ENCODE measurements at places on chromosomes 4 and X.

GRCh38 chrX:40849906-40850823 lies 114.8 kb upstream of the MED14 start:
- no peaks in the 10 kb centered on the region for H3K27me3 ChIP-seq
- no peaks in the 10 kb centered on the region for H3K36me3 ChIP-seq
- no peaks in the 10 kb centered on the region for H3K4me1 ChIP-seq

GRCh38 chr4:132540268-132540667 lies 608.8 kb upstream of the PCDH10 start:
- no peaks in the 10 kb centered on the region for H3K36me3 ChIP-seq
- no peak for DNase-seq
- no peaks in the 10 kb centered on the region for H3K27me3 ChIP-seq
- no peaks in the 10 kb centered on the region for H3K4me1 ChIP-seq
- H3K27ac ChIP-seq: no peak overlapping the region

DNA sequence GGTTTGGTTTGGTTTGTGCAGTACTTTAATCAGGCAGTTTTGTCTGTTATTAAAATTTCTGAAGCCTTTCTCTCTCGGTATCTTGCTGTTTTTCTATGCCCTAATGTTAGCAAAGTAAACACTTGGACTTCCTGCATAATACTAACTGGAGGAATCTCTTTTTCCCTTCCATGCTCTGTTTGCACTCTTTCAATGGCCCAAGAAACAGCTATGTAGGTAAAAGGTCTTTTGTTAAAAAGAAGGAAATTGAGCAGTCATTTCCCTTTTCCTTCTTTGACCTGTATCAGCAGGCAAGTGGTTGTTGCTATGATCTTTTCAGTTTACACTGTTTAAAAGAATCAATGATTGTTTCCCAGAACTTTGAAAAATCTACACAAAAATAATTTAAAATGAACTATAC lies 82.7 kb downstream of the CCSER1 start:
- no peak overlapping the region for H3K27ac ChIP-seq
- H3K27me3 ChIP-seq: no peaks in the 10 kb centered on the region
- H3K36me3 ChIP-seq: no peaks in the 10 kb centered on the region

DNA sequence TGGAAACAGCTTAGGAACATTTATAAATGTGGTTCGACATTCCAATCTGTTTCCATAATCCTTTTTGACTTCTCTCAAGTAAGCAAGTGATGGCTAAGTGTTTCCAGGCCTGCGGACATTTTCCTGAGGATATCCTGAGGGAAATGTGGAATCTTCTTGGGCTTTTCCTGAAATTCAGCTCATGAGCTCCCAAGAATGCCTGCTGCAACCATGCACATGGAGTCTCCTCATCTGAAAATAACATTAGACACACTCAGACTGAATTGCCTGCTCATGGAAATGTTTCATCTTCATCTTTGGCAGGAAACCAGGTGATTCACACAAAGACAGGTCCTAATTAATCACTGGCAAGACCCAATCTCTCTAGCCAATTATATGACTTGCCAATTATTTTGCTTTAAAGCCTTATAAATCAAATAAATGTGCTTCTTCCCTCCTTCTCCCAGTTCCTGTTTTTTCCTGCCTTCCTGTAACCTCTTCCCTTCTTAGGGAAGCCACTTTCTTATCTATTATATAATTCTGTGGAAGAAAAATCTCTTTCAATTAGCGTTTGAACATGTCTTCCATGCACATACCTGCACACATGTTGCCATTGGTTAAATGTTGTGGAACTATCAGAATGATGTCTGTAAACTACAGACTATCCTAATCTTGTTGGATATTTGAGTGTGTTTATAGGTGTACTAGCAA lies 104.6 kb upstream of the MXRA5 start:
- no peaks in the 10 kb centered on the region for H3K36me3 ChIP-seq
- H3K27ac ChIP-seq: no peak overlapping the region
- DNase-seq: no peak
- no peaks in the 10 kb centered on the region for H3K4me1 ChIP-seq

GRCh38 chr4:149754526-149754925 lies 61.1 kb downstream of the IQCM start:
- H3K4me1 ChIP-seq: no peaks in the 10 kb centered on the region
- H3K4me3 ChIP-seq: no peak overlapping the region
- DNase-seq: no peak
- no peak overlapping the region for H3K27ac ChIP-seq

DNA sequence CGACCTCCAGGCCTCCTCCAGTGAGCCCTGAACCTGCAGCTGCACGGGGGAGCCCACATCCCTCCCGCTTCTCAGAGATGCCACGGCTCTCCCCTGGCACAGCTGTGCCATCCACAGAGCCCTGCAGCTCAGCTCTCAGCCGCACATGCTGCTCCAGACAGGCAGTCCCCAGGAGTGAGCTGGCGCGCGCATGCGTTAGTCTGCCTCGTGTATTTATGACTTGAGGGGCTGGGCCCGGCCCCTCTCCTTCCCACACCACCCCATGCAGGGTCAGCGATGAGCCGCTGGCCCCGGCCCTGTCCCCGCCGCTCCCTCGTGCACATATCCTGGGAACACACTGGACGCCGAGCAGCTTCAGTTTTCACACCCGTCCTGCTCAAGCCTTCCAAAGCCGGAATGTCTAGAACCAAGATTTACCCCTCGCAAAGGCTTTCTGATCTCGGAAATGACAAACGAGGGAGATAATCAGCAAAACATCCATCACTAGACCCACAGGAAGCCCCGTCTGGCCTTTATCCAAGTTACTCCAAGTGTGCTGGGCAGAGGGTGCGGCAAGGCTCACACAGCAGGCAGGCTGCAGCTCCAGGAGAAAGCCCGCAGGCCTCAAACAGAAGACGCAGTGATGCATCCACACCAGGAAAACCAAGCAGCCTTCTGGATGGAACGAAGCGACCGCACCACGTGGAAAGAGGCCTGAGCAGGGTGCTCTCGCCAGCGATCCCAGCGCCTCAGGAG lies 24.3 kb downstream of the GAK start:
- no peaks in the 10 kb centered on the region for H3K27me3 ChIP-seq
- DNase-seq: no peak
- no peak overlapping the region for H3K27ac ChIP-seq
- no peaks in the 10 kb centered on the region for H3K4me1 ChIP-seq
- H3K36me3 ChIP-seq: peaks cover 19% of the 10 kb centered on the region
- H3K4me3 ChIP-seq: no peak overlapping the region

GRCh38 chrX:10042055-10042454 lies 74.9 kb downstream of the CLDN34 start:
- H3K27ac ChIP-seq: no peak overlapping the region
- no peak for DNase-seq
- H3K4me1 ChIP-seq: no peaks in the 10 kb centered on the region
- H3K36me3 ChIP-seq: no peaks in the 10 kb centered on the region
- H3K4me3 ChIP-seq: no peak overlapping the region

- no peaks in the 10 kb centered on the region for H3K36me3 ChIP-seq
- no peak for DNase-seq
- H3K27me3 ChIP-seq: no peaks in the 10 kb centered on the region
- H3K27ac ChIP-seq: no peak overlapping the region
- H3K4me1 ChIP-seq: no peaks in the 10 kb centered on the region
- H3K4me3 ChIP-seq: no peak overlapping the region
Observed at GRCh38 chr4:84750260-84750959, 167.5 kb downstream of the CDS1 start.

GRCh38 chr4:169210504-169211118 lies 60.1 kb downstream of the SH3RF1 start:
- H3K4me1 ChIP-seq: no peaks in the 10 kb centered on the region
- H3K27me3 ChIP-seq: no peaks in the 10 kb centered on the region
- DNase-seq: no peak
- H3K27ac ChIP-seq: no peak overlapping the region
- no peak overlapping the region for H3K4me3 ChIP-seq
- H3K36me3 ChIP-seq: no peaks in the 10 kb centered on the region

DNA sequence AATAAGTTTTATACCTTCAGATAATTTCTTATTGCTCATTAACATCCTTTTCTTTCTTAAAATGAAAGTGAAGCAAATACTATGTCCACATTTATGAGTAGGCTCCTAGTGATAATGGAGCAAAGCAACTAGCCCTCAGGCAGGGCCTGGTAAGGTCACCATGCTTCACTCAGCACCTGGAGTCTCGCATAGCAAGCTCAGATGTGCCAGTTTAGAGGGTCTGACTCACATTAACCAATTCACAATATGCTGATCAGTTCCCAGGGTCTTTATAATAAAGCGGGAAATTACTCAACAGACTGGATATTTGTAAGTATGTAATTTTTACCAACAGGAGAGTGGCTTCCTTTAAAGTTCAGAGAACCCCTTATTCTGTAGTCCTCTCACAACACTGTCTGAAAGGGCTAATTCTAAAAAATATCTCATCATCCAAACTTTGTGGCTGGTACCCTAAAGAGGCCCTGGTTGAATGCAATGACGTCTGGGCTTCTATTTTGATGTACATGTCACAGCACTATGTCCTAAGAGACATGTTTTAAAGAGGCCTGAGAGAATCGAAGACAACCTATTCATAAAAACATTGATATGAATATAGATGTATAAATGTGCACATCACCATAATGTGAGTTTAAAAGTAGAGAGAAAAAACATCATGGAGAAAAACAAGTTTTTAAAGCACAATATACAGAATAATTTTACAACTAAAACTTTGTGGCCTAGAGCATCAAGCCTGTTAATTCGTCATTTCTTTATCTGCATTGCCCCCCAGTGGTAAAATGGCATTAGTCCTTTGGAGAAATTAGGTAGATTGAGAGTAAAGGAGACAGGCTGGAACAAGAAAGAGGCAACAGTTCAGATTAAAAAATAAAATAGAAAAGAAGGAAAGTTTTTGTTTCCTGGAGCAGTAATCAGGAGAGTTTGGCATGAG lies 44.3 kb downstream of the IL21 start:
- H3K27ac ChIP-seq: no peak overlapping the region
- peaks cover 22% of the 10 kb centered on the region for H3K4me1 ChIP-seq
- no peak overlapping the region for H3K4me3 ChIP-seq
- peak; percentile 40 for DNase-seq
- H3K36me3 ChIP-seq: no peaks in the 10 kb centered on the region
- H3K27me3 ChIP-seq: no peaks in the 10 kb centered on the region

DNA sequence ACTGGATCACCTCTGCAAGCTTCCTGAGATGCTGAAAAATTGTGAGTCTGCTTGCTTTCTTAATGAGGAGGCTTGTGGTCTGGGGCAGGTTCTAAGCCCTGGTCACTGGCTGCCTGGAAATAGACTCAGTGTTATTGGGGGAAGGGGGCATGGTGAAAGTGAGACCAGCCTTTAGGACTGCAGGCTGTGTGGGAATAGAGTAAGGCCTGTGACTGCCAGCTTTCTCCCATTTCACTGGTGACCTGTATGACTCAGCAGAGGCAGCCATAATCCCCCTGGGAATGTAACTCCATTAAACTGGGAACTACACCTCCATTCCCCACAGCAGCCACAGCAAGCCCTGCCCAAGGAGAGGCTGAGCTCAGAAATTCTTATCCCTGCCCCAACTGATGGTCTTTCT lies 55.9 kb upstream of the IL15 start:
- no peaks in the 10 kb centered on the region for H3K4me1 ChIP-seq
- H3K4me3 ChIP-seq: no peak overlapping the region
- H3K27ac ChIP-seq: no peak overlapping the region
- no peaks in the 10 kb centered on the region for H3K36me3 ChIP-seq
- H3K27me3 ChIP-seq: peaks cover 4% of the 10 kb centered on the region

DNA sequence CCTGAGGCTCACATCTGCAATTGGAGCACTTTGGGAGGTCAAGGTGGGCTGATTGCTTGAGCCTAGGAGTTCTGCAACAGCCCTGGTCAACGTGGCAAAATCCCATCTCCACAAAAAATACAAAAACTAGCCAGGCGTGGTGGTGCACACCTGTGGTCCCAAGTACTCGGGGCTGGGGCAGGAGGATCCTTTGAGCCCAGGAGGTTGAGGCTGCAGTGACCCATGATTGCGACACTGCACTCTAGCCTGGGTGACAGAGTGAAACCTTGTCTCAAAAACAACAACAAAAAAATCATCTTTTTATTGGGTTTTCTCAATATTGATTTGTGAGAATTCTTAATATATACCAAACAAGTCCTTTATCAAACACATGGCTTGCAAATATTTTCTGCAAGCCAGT lies 64.9 kb downstream of the ANKRD17 start:
- no peaks in the 10 kb centered on the region for H3K27me3 ChIP-seq

- no peaks in the 10 kb centered on the region for H3K36me3 ChIP-seq
- no peaks in the 10 kb centered on the region for H3K27me3 ChIP-seq
- H3K4me1 ChIP-seq: no peaks in the 10 kb centered on the region
- no peak for DNase-seq
Observed at GRCh38 chr4:71863457-71863856, 79.6 kb upstream of the GC start.

GRCh38 chr4:157141976-157142375 lies 66.0 kb downstream of the GLRB start:
- H3K4me1 ChIP-seq: no peaks in the 10 kb centered on the region
- no peaks in the 10 kb centered on the region for H3K36me3 ChIP-seq
- DNase-seq: no peak
- no peak overlapping the region for H3K4me3 ChIP-seq

GRCh38 chr4:81214144-81214880 lies 710 bp downstream of the PRKG2 start:
- H3K27ac ChIP-seq: no peak overlapping the region
- H3K4me3 ChIP-seq: no peak overlapping the region
- peaks cover 6% of the 10 kb centered on the region for H3K27me3 ChIP-seq
- H3K36me3 ChIP-seq: no peaks in the 10 kb centered on the region

DNA sequence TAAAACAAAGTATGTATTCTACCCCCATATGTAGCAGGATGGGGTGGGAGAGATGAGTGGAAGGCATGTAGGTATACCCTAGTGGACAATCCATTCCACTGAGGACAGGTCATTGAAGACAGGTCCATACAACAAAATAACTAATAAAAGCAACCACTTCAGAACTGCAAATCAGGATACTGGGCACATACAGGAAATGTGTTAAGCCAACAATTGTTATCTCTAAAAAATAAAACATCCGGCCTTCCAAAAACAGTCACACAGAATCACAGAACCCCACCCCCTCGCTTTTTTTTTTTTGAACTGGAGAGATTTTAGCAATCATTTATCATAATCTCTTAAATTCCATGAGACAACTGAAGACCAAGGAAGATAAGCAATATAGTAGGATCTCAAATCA lies 112.9 kb downstream of the FRYL start:
- DNase-seq: no peak
- peaks cover 3% of the 10 kb centered on the region for H3K4me1 ChIP-seq
- H3K4me3 ChIP-seq: no peak overlapping the region
- H3K27me3 ChIP-seq: no peaks in the 10 kb centered on the region
- H3K36me3 ChIP-seq: no peaks in the 10 kb centered on the region

GRCh38 chrX:22526339-22526738 lies 253.6 kb downstream of the CBLL2 start:
- no peaks in the 10 kb centered on the region for H3K4me1 ChIP-seq
- no peaks in the 10 kb centered on the region for H3K27me3 ChIP-seq
- no peak overlapping the region for H3K27ac ChIP-seq
- H3K36me3 ChIP-seq: no peaks in the 10 kb centered on the region

GRCh38 chr4:32087211-32087610 lies 1367.0 kb downstream of the PCDH7 start:
- H3K4me1 ChIP-seq: no peaks in the 10 kb centered on the region
- no peaks in the 10 kb centered on the region for H3K36me3 ChIP-seq
- H3K4me3 ChIP-seq: no peak overlapping the region

DNA sequence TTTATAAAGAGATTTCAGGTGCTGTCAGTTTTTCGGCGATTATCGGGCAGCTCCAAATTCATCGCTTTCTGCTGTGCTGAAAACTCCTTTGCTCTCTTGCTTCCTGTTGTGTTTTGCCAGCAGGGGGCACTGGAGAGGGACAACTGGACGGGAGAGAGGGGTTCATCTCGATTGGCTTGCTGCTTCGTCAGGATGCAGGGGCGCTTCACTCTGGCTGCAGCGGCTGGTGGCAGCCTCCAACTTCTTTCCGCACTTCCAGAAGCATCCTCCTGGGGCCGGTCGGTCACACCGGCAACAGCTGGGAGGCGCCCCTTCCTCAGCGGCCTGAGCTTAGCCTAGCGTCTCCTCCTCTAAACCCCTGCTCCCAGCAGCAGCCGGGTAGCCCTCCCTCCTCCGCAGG lies 29.5 kb downstream of the MSL3 start:
- no peaks in the 10 kb centered on the region for H3K36me3 ChIP-seq
- no peaks in the 10 kb centered on the region for H3K27me3 ChIP-seq
- no peak overlapping the region for H3K27ac ChIP-seq
